Stimulated activated naive CD8-positive, alpha-beta T cell treated with anti-CD3 and anti-CD28 coated beads, Interleukin-15, Interleukin-2, amounts not matched to agents 100 U/mL and 50 U/mL, for 24 hours (primary cell): ENCODE measurements at places on chromosomes 12 and 14.

- no peak for DNase-seq
These were observed 1028.7 kb downstream of the AACS start for GRCh38 chr12:126093908-126094307.

- no peak for DNase-seq
These were observed 441.1 kb downstream of the BCAT1 start for GRCh38 chr12:24507827-24508226.

DNA sequence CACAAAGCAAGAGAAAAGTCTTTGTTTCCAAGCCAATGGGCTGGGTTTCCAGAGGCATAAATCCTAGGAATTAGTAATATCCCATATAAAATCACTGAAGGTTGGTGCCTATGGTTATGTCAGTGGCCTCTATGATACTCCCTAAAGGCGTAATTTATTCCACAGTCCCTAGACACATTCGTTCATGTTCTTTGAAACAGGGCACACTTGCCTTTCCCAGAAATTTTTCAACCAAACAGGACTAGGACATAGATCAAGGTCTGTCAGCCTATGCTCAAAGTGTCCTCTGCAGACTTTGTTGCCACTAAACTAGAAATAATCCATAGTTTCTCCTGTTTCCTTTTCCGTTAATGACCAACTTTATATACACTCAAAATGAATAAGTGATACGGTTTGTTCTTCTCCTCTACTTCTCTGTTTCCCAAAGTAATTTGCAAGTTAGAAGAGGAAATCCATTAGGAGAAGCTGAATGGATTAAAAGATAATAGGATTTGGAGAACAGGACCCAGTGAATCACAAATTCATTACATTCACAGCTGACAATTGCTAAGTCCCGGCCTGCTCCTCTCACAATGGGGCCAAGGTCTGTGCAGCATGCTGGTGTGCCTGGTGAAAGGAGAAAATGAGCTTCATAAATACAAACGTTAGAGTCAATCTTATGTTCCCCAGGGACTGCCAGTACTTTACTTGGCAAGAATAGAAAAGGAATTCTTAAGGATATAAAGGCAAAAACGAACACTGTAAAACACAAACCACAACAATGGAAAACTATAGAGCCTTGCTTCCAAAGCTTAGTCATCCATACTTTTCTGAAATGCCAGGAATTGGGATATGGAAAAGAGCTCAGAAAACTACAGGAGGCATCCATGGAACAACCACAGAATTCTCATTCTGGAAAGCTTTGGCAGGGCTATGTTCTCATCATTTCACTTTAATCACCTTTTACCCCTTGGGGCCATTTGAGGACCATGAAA is 966.2 kb downstream of the NRXN3 start:
- no peak for DNase-seq

DNA sequence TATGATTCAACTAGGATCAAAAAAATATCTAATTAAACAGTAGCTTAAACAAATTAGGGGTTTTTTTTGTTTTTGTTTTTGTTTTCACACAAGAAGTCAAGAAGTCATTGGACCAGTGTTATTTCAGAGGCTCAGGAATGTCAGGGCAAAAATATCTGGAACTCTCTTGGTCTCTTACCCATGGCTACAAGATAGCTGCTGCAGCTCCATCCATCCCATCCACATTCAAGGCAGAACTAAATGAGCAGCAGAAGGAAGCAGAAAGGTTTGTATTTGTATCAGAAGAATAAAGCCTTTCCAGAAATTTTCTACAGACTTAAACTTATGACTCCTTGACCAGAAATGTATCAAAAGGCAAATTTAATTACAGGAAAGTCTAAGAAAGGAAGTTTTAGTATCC is 33.8 kb upstream of the BCL2L14 start:
- DNase-seq, result no peak

DNA sequence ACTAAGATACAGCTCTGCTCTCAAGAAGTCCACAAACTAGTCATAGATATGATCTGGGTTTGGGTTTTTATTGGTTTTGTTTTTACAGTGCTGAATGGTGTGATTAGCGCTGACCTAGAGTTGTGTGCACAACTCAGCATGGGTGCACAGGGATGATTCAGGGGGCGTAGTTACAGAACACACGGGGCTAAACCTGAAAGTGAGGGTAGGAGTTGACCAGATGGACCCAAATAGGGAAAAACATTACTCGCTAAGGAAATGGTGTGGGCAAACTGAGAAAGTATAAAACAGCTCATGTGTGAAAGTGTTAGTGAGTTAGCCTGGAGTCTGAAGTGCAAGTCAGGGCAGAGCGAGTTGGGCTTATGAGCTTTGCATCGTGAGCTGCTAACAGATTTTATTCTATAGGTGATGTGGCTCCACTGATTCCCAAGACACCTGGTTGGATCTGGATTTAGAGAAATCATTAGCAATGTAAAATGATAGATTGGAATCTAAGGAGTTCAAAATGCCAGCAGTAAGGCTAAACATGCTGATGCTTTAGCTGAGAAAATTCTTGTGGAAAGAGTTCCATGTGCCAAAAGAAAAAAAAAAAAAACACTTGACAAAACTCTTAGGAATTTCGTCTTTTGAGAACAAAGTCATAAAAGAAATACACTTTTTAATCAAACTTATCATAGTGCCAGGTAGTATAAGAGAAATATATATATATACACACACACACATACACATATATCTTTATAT is 134.9 kb downstream of the SLC5A8 start:
- no peak for DNase-seq

DNA sequence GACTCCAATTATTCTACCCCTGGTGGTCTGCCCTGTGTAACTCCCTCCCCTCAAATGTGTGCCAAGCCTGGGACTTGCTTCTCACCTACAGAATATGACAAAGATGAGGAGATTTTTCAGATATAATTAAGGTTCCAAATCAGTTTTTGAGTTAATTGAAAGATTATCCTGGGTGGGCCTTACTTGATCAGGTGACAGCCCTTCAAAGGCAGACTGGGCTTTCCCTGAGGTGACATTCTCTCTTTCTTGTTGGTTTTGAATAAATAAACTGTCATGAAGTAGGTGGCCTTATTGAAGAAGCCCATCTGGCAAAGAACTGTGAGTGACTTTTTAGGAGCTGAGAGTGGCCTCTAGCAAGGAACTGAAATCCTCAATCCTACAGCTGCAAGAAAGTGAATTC is 106.0 kb downstream of the BRMS1L start:
- no peak for DNase-seq

- DNase-seq, result no peak
These were observed 161.5 kb downstream of the SEC23A start for GRCh38 chr14:38941488-38941887.

- DNase-seq, result no peak
These were observed 53.4 kb downstream of the CAND1 start for GRCh38 chr12:67322580-67322979.

GRCh38 chr12:113242026-113242418 is 20.8 kb downstream of the TPCN1 start:
- DNase-seq, result no peak

- DNase-seq, result no peak
These were observed 572.7 kb downstream of the VRK1 start for GRCh38 chr14:97369901-97370300.

DNA sequence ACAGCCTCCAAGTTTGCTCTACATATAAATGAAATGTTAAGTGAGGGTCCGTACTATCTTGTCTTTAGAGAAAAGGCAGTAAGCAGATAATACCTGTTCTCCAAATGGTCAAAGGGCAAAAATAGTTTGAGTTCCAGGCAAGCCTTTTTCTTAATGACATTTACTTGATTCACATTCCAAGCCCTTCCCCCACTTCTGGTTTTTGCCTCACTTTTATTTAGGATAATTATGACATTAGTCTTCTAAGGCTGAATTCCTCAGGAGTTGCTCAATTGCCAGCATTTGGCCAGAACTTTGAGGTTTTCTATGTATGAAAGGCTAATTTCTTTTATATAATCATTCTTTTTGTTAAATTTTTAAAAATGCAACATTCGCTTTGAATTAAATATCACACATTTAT is 62.5 kb upstream of the DUSP6 start:
- no peak for DNase-seq
